Activated CD8-positive, alpha-beta memory T cell treated with anti-CD3 and anti-CD28 coated beads, Interleukin-2, amount 50 U/mL, for 4 hours (primary cell): ENCODE measurements at places on chromosomes 6 and 20.

DNA sequence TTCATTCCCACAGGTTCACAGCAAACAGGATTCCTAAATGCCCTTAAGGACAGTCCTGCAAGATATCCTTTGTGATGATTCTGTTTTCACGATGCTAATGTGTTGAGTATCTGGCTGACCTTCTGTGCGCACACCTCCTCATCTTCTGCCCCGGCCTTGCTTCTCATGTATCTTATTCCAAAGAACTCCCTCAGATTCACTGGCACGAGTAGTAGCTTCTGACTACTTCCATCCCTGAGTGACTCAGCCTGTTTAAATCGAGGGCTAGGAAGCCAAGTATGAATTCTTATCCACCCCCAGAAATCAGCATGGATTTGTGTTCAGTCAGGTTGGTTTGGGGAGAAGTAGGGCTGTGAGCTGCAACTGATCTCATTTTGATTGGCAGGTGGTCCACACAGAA lies 190.2 kb upstream of the SNX9 start:
- no peak for DNase-seq

DNA sequence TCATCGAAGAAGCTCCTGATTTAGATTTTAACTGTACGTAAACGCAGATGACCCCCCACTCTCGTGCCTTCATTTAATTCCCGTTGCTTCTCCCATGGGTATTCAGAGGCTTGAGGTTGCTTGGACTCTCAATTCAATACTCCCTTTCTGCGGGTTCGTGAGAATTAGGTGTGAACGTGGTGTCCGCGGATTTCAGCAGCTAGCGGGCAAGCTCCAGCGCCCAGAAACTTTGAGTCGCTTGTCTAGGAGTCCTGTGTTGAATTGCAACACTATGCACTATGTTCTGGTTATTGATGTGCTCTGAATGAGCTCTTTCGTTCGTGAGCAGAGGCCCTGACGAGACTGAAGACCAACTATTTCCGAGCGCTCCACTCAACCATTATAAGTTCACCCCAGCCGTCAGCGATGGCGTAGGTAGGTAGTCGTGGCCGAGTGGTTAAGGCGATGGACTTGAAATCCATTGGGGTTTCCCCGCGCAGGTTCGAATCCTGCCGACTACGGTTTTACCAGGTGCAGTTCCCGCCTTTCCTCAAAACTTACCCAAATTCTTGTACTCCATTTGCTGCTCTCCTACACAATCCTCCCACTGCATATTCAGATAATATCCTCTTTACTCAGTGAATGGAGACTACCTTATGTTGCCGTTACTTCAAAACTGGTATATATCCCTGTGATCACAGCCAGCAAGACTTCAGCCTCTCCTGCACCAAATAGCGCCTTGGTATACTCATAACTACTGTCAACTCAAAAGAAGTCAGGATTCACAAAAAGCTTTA lies 72.6 kb upstream of the ZNF184 start:
- DNase-seq, result no peak

GRCh38 chr6:146422789-146423375 lies 120.8 kb upstream of the RAB32 start:
- no peak for DNase-seq

- DNase-seq, result no peak
These were observed 38.9 kb downstream of the MRAP2 start for GRCh38 chr6:84072442-84072997.

- no peak for DNase-seq
These were observed 223.8 kb downstream of the NRN1 start for GRCh38 chr6:5782783-5783547.
